ENCODE measurements at places on chromosomes 7 and 10. TPM values are rescaled to one million over a fixed set of nuclear protein-coding genes. Genes with fewer than 3 reads are reported as not detected.

The HOGA1 gene
- 100 TPM for polyA plus RNA-seq

The LRIT1 gene
- not detected for polyA plus RNA-seq

The OR2A5 gene
- polyA plus RNA-seq: not detected

The ANKRD1 gene
- 0.58 TPM for polyA plus RNA-seq

The CACNB2 gene
- polyA plus RNA-seq: 2.8 TPM

The HMX2 gene
- polyA plus RNA-seq: 4.0 TPM

The MYL10 gene
- polyA plus RNA-seq: not detected

The CAMK2B gene
- polyA plus RNA-seq: 3.2 TPM

The NUPR2 gene
- 39.6 TPM for polyA plus RNA-seq

The AKR1C4 gene
- polyA plus RNA-seq: not detected

DNA sequence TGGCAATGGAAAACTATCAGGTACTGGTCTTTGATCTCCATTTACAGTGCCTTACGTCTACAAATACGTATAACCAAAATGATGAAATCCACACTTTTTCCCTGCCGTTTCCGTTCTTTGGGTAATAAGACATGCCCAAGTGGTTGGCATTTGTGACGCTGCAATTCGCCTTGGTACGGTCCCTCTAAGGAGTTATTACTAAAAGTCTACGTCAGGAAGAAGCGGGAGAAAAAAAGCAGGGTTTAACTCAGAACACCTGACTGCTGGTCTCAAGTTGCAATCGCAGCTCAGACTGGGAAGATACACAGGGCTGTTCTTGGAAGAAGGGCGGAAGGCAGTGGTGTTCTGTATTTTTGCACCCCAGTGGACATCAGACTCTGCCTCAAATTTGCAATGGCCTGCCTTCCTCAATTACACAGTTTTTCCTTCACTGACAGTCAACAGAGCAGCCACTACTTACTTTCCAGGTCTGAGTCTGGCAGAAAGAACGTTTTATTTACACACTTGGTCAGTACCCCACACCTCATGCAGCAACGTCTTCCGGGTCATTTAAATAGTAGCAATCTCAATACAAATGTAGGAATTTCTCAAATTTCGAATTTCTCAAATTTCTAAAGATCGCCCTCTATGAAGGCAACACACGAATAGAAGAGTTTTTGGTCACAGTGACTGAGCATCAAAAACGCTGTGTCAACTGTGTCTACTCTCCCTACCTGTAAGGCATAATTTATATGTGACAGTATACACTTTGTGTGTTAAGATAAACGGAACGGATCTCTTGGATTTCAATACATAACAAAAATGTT lies 2.1 kb downstream of the BAIAP2L1 start:
- DNase-seq: peak; percentile 66

- DNase-seq: no peak
Measured at GRCh38 chr7:17153536-17153935, 144.9 kb upstream of the AHR start.

DNA sequence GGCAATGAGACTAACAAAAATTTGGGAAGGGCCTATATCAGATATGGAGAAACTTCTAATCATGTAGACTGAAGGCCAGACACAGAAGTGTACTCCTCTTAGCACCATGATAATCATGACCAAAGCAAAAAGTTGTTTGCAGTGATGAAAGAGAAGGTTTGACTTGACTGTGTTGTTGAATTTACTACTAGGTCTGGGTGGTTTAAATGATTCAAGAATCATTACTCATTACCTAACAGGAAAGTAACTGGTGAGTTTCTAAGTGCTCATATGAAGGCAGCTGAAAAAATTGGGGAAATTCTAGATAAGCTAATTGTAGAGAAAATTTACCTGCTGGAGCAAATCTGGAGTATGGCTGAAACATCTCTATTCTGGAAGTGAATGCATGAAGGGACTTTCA lies 451.5 kb upstream of the SORCS1 start:
- DNase-seq: no peak

- no peak for DNase-seq
Measured at GRCh38 chr10:131274133-131274880, 37.2 kb downstream of the TCERG1L start.

DNA sequence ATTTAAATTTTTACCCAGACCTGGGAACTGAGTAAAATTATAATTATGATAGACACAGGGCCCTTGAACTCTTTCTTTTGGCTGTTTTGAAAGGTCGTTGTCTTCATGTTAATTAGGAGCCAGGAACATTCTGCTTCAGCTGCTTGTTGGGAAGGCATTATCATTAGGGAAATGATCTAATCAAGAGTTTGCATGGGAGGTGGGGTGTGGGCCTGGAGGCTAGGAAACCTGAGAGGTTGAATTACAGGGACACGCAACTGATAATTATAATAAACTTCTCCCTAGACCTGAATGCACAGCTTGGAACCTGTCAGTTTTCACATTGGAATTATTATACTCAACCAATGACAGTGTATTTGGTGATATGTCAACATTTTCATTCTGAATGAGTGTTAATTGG lies 237.7 kb downstream of the CACNB2 start:
- no peak for DNase-seq

DNA sequence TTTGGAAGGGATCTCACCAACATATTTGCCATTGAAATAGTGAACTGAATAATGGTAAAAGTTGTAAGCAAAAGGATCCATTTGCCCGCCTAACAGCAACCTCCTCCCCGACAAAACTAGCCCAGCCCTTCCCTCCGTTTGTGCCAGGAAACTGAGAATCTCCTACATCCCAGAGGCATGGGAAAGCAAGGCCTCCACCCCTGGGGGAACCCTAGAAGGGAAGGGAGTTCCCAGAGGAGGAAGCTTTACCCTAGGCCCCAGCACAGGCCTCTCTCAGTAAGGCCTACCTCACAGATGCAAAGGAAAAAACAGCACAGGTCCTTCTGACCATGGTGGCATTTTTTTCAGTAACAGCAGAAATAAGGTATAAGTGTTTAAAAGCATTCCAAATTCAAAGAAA lies 229.7 kb downstream of the ELMO1 start:
- DNase-seq: no peak

DNA sequence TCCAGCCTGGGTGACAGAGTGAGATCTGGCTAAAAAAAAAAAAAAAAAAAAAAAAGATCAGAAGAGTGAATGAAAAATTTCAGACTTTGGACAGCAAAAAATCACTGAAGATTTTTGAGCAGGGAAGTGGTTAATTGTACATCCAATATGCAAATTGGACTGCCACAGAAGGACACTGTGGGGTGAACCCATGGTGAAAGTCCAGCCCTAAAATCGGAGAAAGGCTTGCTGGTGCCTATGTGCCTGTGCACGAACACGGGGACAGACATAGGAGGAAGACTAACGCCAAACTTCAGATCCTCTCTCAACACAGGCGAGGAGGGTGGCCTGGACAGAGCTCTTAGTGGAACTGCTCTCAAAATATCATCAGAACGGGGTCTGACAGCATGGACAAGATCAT lies 65.5 kb downstream of the FAM171A1 start:
- DNase-seq: no peak

DNA sequence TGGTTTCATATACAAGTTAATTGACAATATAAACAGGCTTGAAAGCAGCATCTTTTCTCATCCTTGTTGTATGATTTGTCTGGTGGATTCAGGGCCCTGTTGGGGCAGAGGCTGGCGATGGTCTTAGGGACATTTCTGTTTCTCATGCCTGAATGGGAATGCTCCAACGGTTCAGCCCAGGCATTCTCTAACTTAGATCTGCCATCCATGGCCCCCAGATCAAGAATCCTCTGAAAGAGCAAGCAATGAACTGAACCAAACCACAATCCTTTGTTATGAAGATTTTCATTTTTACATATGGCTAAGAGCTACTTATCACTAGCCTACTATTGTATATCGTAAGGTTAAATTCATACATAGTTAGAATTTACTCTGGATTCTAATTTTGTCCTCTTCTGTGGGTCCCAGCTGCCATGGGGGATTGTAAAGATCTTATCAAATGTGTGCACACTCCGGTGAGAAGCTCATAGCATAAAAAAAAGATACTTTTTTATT lies 163.9 kb downstream of the COBL start:
- no peak for DNase-seq

GRCh38 chr10:48590945-48591344 lies 13.9 kb downstream of the ARHGAP22 start:
- DNase-seq: no peak

GRCh38 chr10:3424111-3424851 lies 251.7 kb upstream of the PITRM1 start:
- no peak for DNase-seq

GRCh38 chr7:80885757-80886156 lies 33.1 kb downstream of the SEMA3C start:
- no peak for DNase-seq

DNA sequence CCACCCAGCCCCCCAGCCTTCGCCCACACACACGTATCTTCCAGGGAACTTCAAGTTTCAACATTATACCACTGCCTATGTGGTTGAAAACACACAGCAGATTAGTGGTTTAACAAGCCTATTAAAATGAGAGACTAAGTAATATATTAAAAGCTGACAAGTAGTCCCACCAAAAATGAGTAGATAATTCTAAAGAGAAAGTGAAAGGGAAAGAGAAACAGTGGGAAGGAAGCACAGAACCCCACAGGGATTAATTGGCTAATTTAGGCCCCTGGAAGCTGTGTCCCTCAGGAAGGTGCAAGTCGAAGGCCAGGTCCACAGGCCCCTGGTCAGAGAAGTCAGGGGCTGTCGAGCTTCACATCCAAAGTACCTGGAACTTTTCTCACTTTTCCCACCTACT lies 210.5 kb upstream of the YAE1 start:
- no peak for DNase-seq

DNA sequence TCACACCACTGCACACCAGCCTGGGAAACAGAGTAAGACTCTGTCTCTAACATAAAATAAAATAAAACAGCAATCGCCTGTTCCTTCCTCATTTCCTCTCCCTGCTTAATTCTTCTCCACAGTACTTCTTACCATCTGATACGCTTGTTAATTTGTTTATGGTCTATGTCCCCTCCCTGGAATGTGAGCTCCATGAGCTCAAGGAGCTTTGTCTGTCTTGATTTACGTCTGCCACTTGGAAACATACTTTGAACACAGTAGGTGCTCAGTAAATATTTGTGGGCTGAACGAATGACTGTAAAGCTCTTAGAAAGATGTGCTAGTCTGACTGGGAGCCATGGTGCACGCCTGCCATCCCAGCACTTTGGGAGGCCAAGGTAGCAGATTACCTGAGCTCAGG lies 9.1 kb upstream of the STX1A start:
- DNase-seq: no peak

- DNase-seq: no peak
Measured at GRCh38 chr10:44309361-44309760, 75.5 kb downstream of the CXCL12 start.

- DNase-seq: peak; percentile 13
Measured at GRCh38 chr10:91127341-91128082, 93.0 kb upstream of the PCGF5 start.

DNA sequence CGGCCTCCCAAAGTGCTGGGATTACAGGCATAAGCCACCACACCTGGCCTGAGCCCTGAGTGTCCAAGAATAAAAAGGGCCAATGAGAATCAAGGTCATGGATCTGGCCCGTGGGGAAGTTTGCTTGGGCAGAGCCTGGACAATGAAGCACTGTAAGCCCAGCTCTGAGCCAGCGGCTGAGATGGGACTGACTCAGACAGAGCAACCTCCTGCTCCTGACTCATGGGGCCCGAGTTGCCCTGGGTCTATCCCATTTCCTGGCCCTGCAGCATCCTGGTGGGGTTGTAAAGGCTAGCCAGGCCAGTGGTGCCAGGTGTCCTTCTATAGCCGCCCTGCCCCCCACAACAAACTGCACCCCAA lies 5.2 kb upstream of the MYH16 start:
- DNase-seq: no peak

- no peak for DNase-seq
Measured at GRCh38 chr10:96588616-96589419, 2.0 kb upstream of the TM9SF3 start.

DNA sequence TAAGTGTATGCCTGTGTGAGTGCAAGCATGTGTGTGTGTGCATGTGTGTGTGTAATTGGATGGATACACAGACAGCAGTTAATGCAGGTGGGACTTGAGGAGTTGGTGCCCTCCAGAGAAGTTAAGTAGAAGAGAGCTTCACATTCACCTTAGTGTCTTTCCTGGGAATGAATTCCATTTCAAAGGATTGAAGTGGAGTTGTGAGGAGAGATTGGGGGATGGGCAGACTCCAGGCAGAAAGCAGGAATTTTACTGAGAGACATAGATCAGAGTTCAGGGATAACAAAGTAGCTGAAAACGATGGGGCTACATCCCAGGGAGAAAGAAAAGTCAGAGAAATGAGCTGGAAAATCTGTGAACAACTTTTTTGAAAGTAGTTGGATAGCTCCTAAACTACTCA lies 464.4 kb downstream of the TCERG1L start:
- no peak for DNase-seq

GRCh38 chr7:30465811-30466180 lies 12.8 kb downstream of the NOD1 start:
- DNase-seq: no peak

DNA sequence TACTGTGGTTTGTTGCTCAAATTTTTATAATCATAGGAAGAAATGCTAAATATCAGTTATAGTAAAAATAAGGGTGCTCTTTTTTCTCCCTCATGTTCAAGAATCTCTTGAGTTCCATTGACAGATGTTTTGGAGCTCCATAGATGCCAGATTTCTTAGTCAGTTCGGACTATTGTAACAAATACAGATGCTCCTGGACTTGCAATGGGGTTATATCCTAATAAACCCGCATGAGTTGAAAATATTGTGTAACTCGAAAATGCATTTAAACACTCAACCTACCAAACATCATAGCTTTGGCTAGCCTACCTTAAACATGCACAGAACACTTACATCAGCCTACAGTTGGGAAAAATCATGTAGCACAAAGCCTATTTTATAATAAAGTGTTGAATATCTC lies 100.7 kb upstream of the CSTF2T start:
- DNase-seq: no peak
